ENCODE measurements at places on chromosomes 16 and 17.
A peak's percentile ranks its signal among the peaks of the same experiment; 100 is the strongest.

DNA sequence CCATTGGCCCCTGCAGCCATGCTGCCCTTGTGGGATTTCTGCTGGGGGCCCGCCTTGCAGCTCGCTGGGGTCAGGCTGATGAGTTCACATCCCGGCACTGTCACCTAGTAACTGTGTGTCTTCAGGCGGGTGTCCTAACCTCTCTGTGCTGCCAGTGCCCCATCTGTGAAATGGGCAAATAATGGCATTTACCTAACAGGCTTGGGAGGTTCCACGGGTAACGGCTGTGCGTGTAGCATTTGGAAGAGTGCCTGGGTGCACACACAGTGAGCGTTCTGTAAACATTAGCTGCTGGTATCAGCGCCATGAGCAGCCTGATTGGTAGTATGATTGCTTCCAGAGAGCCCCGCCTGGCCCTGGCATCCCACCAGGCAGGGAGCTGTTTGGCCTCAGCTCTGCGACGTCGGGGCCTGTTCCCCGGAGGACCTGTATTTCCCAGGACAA lies 167.3 kb upstream of the GSE1 start:
- DNase-seq = no peak

- no peak for DNase-seq
These were observed 120.5 kb downstream of the MAF start for GRCh38 chr16:79480056-79480455.

- peak; percentile 51 for DNase-seq
These were observed 591 bp upstream of the SLFN5 start for GRCh38 chr17:35242158-35242804.

- peak; percentile 59 for DNase-seq
These were observed 265.1 kb downstream of the PRKCA start for GRCh38 chr17:66567234-66568170.

DNA sequence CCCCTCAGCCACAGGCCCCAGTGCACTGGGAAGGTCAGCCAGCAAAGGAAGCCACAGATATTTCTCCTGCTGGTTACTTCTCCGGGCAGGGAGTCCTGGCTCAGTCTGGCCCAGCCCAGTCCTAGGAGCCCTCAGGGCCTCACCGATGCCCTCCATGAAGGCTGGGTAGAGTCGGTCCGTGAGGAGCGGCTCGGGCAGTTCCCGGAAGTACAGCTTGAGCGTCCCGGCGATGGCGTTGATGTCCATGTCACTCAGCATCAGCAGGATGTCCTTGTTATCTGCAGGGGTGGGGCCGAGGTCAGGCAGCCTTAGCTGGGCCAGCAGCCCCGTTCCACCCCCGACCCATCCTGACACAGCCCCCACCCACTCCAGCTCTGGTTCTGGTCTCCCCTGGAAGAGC lies 13.7 kb downstream of the TIMM22 start:
- DNase-seq = no peak

DNA sequence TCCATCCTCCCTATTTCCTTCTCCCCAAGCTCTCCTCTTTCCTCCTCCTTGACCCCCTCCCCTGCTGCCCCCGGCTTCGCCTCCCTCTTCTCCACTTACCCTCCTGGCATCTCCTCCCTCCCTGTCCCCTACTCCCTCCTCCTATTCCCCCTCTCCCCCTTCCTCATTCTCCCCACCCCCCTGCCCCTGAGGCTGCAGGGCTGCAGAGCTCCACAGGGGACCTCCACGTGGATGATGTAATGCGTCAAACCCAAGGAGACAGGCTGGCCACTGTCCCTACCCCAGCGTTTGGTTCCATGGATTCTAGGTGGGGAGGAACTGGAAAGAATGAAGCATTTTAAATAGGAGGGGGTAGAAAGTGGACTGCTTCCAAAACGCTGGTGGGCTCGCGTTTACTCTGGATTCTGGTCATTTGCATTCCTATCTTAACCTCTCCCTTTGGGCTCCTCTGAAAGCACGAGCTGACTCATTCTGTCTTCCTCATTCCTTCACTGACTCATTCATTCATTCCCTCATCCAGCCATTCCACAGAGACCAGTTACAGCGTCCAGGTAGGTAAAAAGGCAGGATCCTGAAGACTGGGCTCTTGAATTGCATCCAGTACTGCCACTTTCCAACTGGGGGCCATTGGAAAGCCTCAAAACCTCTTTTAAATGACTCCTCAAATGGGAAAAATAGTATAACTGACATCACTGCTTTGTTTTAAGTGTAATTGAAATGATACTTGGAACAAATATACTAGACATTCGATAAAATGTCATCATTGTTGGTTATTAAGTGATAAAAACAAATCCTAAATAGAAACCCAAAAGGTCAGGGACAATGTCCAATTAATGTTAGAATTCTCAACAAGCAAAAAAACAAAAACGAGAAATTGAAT lies 943 bp upstream of the COTL1 start:
- peak; percentile 52 for DNase-seq
